Glutamatergic neuron (in vitro differentiated cells): ENCODE measurements at places on chromosomes 5 and 9.

DNA sequence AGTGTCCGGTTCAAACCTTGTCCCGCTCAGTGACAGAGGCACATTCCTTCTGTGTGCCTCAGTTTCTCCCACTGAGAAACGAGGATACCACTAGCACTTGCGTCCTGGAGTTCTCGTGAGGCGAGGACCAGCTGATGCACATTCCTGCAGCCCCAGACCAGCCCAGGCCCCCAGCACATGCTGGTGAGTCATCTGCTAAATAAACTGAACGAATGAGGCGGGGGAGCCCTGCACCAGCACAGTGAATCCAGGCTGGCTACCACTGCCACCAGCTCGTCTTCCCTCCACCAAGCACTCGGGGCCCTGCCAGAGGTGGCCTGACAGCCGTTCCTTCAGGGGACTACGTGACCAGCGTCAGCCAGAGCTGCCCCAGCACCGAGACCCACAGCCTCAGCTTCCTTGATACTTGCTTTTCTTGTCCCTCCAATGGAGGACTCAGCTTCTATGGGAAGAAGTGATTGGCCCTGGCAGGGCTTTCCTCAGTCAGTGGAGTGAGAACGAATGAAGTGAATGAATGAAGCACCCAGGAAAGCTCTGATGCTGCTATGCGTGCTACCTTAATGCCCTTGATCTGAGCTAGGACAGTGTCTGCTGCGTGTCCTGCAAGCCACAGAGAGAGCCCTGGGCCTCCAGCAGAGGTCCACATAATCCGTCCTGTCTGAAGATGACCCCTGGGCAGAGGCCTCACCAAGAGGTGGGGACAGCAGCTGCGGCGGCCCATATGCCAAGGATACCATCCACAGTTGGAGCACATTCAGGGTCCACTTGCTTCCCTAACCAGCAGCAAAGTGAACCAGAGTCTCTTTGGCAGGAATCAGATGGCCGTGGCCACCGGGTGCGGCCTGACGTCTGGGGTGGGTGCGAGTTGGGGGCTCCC, 13.5 kb upstream of the BARX1 start:
- H3K27me3 ChIP-seq, result no peaks in the 10 kb centered on the region
- no peak overlapping the region for H3K27ac ChIP-seq
- peaks cover 13% of the 10 kb centered on the region for H3K36me3 ChIP-seq
- DNase-seq, result no peak
- no peaks in the 10 kb centered on the region for H3K4me1 ChIP-seq

GRCh38 chr5:91927439-91927838, 544.3 kb upstream of the ARRDC3 start:
- H3K36me3 ChIP-seq, result no peaks in the 10 kb centered on the region
- H3K27ac ChIP-seq, result no peak overlapping the region
- no peak overlapping the region for H3K4me3 ChIP-seq
- DNase-seq, result no peak
- no peaks in the 10 kb centered on the region for H3K27me3 ChIP-seq

DNA sequence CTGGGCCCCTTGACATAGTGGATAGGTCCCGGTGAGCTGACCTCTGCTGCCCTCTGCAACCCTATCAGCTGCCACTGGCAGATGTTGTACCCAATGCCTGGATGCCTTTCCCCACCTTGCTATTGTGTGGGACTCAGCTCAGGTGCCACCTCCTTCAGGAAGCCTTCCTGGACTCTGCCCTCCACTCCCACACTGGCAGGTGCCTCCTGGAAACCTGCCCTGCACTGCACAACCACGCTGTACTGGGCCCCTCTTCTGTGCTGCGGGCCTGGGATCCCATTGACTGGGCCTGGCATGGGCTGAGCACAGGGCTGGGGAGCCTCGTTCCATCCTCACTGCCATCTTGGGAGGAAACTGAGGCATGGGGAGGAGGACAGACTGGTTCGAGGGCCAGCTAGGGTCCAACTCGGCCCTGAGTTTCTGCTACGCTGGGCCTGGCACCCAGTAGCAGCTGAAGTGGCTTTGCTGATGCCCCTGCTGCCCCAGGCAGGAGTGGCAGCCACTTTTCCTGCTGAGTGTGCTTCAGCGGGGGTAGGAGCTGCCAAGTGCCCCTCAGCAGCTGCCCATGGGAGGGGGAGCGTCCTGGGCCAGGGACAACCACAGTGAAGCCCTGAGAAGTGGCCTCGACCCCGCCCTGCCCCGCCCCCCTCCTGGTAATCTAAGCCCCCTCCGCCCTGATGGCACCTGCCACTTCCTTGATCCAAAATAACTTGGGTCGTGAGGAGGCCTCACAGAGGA, 1.3 kb downstream of the AK1 start:
- H3K4me3 ChIP-seq, result peak overlapping the region; percentile 64
- peaks cover 13% of the 10 kb centered on the region for H3K27me3 ChIP-seq
- H3K27ac ChIP-seq, result peak overlapping the region; percentile 52
- peaks cover 4% of the 10 kb centered on the region for H3K4me1 ChIP-seq

DNA sequence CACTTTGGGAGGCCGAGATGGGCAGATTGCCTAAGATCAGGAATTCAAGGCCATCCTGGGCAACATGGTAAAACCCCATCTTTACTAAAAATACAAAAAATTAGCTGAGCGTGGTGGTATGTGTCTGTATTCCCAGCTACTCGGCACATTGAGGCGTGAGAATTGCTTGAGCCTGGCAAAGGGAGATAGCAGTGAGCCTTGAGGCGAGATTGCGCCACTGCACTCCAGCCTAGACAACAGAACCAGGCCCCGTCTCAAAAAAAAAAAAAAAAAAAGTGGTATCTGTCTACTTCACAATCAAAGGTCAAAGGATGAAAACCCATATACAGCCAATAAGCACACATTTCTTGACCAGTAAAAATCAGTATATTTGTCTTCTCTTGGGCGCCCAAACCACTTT, 728.5 kb upstream of the ADAMTS16 start:
- no peak overlapping the region for H3K27ac ChIP-seq
- peaks cover 2% of the 10 kb centered on the region for H3K27me3 ChIP-seq
- DNase-seq, result no peak
- H3K4me1 ChIP-seq, result peaks cover 3% of the 10 kb centered on the region
- H3K36me3 ChIP-seq, result no peaks in the 10 kb centered on the region

DNA sequence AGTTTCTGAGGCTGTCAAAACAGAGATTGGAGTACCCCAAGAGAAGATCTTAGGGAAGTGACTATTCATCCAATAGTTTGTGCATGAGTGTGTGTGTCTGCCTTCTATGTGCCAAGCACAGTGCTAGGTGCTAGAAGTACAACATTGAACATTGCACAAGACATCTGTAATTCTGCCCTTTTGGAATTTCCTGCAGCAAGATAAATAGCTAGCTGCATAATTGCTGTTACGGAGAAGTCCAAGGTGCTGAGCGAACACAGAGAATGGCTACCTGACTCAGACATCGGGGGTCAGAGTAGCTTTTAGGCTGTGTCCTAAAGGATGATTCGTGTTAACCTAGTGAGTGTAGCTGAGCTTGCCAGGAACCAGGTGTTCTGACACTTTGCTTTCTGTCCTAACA, 44.8 kb downstream of the PAPPA start:
- no peak overlapping the region for H3K4me3 ChIP-seq
- H3K36me3 ChIP-seq, result no peaks in the 10 kb centered on the region
- no peak overlapping the region for H3K27ac ChIP-seq
- peaks cover 2% of the 10 kb centered on the region for H3K27me3 ChIP-seq
- no peaks in the 10 kb centered on the region for H3K4me1 ChIP-seq
- DNase-seq, result no peak

DNA sequence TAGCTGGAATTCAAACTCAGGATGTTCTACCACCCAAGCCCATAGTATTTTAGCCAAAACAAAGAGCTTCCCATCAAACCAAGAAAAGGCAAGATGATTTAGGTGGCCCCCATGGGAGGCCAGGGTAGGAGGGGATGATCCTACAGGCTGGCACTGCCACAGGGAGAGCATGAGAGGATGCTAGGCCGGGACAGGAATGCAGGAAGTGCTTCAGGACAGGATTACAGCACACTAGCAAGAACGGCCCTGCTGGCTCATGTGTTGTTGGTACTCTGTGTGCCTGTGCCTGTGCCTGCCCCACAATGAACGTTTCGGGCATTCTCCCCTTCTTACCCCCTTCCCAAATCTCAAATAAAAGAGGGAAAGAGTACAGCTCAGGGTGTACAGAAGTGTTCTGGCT, 110.7 kb upstream of the TRIM32 start:
- no peaks in the 10 kb centered on the region for H3K27me3 ChIP-seq
- DNase-seq, result no peak
- no peak overlapping the region for H3K4me3 ChIP-seq
- H3K36me3 ChIP-seq, result no peaks in the 10 kb centered on the region
- peaks cover 3% of the 10 kb centered on the region for H3K4me1 ChIP-seq
- no peak overlapping the region for H3K27ac ChIP-seq

- no peak for DNase-seq
- no peaks in the 10 kb centered on the region for H3K36me3 ChIP-seq
- H3K27ac ChIP-seq, result no peak overlapping the region
Observed at GRCh38 chr9:297104-297972, 82.7 kb downstream of the DOCK8 start.

DNA sequence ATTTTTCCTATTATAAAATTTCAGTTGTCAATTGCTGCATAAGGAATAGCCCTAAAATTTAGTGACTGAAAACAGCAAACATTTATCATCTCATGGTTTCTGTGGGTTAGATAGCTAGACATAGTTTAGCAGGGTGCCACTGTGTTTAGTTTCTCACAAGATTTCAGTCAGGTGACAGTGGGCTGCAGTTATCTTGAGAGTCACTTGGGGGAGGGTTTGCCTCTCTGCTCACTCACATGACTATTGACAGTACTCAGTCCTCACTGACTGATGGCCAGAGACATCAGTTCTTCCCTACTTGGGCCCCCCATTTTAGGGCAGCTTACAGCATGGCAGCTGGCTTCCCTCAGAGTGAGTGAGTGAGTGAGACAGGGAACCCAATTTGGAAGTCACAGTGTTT, 42.0 kb downstream of the PBX3 start:
- DNase-seq, result no peak
- peaks cover 4% of the 10 kb centered on the region for H3K4me1 ChIP-seq
- peak overlapping the region; percentile 21 for H3K27ac ChIP-seq
- H3K36me3 ChIP-seq, result no peaks in the 10 kb centered on the region
- H3K4me3 ChIP-seq, result no peak overlapping the region
- H3K27me3 ChIP-seq, result no peaks in the 10 kb centered on the region

DNA sequence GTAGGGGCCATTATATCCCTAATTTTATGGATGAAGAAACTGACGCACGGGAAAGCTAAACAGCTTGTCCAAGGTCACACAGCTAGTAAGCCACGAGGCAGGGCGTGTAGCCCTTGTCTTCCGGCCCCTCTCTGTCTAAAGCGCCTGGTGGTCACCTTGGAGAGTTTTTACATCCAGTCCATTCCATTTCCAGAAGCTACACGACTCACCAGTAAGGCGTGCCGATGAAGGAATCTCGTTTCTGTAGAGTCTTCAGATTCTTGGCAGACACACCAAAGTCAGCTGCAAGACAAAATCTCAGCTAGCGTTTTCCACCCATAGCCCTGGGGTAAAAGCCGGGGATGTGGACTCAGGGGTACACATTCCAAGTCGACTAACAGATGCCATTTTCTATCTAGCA, 80.5 kb downstream of the STK10 start:
- H3K36me3 ChIP-seq, result no peaks in the 10 kb centered on the region
- no peak for DNase-seq
- peaks cover 9% of the 10 kb centered on the region for H3K27me3 ChIP-seq
- no peak overlapping the region for H3K4me3 ChIP-seq
- H3K27ac ChIP-seq, result no peak overlapping the region

DNA sequence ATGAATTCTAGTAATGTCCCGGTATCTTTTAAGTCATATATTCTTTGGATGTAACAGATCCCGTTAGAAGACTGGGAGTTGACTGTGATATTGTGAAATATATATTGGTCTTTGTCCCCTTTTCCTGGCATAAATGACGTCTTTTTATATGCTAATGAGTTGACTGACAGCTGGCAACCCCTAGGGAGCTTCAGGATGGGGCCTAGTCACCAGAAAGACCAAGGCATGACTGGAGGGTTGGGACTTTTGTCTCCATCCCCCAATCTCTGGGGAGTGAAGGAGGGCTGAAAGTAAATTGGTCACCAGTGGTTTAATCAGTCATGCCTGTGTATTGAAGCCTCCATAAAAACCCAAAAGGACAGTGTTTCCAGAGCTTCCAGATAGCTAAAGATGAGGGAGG, 241.6 kb downstream of the PJA2 start:
- no peaks in the 10 kb centered on the region for H3K36me3 ChIP-seq
- peak; percentile 66 for DNase-seq
- H3K27ac ChIP-seq, result peak overlapping the region; percentile 96

- H3K4me3 ChIP-seq, result no peak overlapping the region
- peaks cover 7% of the 10 kb centered on the region for H3K27me3 ChIP-seq
- no peaks in the 10 kb centered on the region for H3K36me3 ChIP-seq
- H3K27ac ChIP-seq, result no peak overlapping the region
- DNase-seq, result no peak
Observed at GRCh38 chr5:151618907-151619306, 27.8 kb upstream of the FAT2 start.

- H3K4me1 ChIP-seq, result peaks cover 15% of the 10 kb centered on the region
- DNase-seq, result no peak
- H3K36me3 ChIP-seq, result no peaks in the 10 kb centered on the region
- no peak overlapping the region for H3K4me3 ChIP-seq
- peaks cover 6% of the 10 kb centered on the region for H3K27me3 ChIP-seq
Observed at GRCh38 chr9:35338561-35339274, 151.2 kb upstream of the RUSC2 start.

DNA sequence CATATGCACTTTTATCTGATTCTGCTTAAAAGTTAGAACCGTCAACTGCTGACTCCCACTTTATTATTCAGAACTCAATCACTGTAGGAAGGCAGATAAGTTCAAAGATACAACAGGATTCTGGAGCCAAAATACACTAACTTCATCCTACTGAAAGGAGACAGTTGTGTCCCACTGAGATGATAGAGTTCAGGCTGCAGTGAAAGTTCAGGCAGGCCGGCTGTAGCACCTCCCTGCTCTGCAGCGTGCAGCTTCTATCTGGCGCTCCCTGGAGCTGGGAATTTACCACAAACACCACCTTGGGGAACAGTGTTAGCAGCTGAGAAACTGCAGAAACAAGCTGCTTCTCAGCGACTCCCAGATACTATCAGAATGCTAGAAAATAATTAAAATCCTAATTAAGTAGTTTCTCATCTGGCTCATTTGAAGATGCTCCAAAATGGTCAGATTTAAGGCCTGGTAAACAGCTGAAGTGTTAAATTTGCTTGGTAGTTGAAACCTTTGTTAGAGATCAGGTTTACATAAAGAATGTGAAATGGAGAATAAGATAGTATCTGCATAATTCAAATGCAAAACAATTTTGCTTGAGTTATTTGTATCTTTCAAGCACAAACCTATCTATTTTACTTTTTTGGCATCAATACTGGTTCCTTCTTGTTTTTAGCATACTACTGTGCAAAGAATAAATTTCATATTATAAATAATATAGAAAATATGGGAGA, 52.3 kb upstream of the CNTLN start:
- H3K36me3 ChIP-seq, result no peaks in the 10 kb centered on the region
- H3K27me3 ChIP-seq, result peaks cover 2% of the 10 kb centered on the region
- H3K27ac ChIP-seq, result no peak overlapping the region
- no peaks in the 10 kb centered on the region for H3K4me1 ChIP-seq
- H3K4me3 ChIP-seq, result no peak overlapping the region

DNA sequence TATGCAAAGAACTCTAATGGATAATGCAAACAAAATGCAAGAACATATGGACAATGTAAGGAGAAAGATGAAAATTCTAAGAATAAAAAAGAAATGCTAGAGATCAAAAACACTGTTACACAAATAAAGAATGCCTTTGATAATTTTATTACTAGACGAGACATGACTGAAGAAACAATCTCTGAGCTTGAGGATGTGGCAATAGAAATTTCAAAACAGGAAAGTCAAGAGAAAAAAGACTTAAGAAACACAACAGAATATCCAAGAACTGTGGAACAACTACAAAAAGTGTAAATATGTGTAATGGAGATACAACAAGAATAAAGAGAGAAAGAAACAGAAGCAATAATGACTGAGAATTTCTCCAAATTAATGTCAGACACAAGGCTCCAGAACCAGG, 140.5 kb upstream of the ACOT12 start:
- peaks cover 8% of the 10 kb centered on the region for H3K36me3 ChIP-seq
- no peak overlapping the region for H3K4me3 ChIP-seq
- H3K27me3 ChIP-seq, result no peaks in the 10 kb centered on the region
- DNase-seq, result no peak
